ENCODE measurements at places on chromosomes 3 and 15. TPM values are rescaled to one million over a fixed set of nuclear protein-coding genes. Genes with fewer than 3 reads are reported as not detected.

GRCh38 chr15:93897377-93897776 is 334.0 kb upstream of the MCTP2 start:
- DNase-seq, result no peak

Gene PEAK1
- total RNA-seq, result 25.9 TPM

Gene SOX14
- not detected for total RNA-seq

Gene RAB11A
- total RNA-seq, result 233 TPM

Gene TMC3
- total RNA-seq, result not detected
